GM12892 (cell line): ENCODE measurements at places on chromosomes 3 and 15.

- no peak for DNase-seq
Observed at GRCh38 chr15:38876211-38876610, 311.6 kb upstream of the RASGRP1 start.

GRCh38 chr3:141830508-141830907 lies 45.9 kb upstream of the ATP1B3 start:
- DNase-seq, result no peak

DNA sequence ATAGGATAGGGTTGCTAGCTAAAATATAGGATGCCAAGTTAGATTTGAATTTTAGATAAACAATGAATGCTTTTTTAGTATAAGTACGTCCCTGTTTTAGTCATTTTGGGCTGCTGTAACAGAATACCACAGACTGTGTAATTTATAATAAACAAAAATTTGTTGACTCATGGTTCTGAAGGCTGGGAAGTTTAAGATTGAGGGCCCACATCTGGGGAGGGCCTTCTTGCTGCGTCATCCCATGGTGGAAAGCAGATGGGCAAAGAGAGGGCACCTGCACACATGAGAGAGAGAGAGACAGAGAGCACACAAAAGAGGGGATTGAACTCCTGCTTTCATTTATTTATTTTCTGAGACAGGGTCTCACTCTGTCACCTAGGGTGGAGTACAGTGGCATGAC lies 246.5 kb downstream of the EPHB1 start:
- DNase-seq, result no peak

DNA sequence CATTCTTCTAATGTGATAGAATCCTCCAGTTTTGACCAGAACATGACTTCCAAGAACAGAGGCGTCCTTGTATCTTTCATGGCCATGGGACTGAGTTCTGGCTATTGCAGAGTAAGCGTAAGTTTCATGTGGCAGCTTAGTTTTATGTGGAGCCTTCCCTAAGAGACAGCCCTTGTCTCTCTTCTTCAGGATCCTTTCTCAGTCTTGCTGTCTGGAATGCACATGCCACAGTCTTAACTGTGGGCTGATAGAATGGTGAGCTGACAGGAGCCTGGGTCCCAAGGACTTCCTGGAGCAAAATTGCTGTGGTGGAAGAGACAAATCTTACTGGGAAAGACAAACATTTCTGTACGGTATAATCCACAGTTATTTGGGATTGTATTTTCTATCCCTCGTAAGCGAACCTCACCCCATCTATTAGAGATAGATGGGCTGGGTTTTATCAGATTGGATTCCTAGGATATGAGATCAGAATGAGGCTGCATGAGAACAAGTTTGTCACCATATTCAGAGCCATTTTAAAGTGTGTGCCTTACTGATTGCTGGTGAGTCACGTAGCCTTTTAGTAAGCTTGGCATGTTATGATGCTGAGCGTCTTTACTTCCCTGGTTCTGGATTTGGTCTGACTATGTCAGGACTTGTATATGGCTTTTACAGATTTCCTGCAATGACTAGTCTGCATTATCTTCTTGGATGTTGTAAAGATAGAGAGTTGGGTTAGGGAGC lies 32.8 kb downstream of the CDIN1 start:
- DNase-seq, result no peak

DNA sequence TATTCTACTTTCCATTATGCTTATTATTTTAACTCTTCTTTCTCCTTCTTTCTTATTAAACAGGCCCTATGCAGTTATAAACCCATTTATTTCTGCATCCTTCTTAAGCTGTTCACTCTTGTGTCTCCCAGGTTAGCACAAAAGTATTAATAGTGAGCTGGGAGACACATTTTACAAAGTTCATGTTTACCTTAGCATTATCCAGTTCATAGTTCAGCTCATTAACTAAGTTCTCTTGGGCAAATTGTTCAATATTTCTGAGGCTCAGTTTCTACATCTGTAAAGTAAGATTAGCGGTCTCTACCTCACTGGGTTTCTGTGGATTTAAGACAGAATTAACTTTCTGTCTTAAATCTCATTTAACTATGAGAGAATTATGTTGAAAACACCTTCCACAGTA lies 31.2 kb upstream of the UMPS start:
- DNase-seq, result no peak

GRCh38 chr15:90268415-90268814 lies 2.9 kb downstream of the NGRN start:
- no peak for DNase-seq
